ENCODE measurements at places on chromosomes 16 and 17.

GRCh38 chr16:68396481-68396880, 51.8 kb downstream of the SMPD3 start:
- DNase-seq: no peak

- no peak for DNase-seq
Observed at GRCh38 chr17:62648251-62648955, 20.9 kb downstream of the MRC2 start.

DNA sequence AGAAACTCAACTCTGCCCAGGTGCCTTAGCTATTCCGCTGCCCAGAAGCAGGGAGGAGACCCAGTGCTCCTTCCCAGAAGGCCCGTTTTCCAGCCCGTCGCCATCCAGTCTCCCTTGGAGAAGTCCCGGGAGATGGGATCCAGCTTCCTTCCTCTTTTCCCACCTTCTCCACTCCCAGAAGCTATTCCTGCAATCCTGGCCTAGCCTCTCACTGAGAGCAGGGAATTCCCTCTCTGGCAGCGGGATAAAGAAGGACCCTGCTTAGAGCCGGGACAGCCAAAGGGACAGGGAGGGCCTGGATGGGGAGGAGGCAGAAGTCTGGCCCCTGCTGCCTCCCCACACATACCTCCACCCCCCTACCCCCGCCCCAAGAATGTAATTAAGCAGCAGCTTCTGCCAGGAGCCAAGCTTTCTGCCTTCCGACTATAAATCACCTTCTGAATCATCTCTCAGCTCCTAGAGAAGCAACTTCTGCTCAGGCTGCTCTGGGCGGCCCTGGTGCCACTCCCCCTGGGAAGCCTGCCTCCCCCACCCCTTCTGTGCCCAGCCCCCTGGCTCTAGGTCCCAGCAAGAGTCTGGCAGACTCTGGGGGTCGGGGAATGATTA, 6.4 kb downstream of the WNT3 start:
- DNase-seq: no peak

- DNase-seq: no peak
Observed at GRCh38 chr17:81522491-81523401, 5.4 kb upstream of the FSCN2 start.

GRCh38 chr16:72620853-72621252, 427.1 kb downstream of the ZFHX3 start:
- DNase-seq: no peak

- DNase-seq: no peak
Observed at GRCh38 chr16:31411024-31411844, 16.9 kb downstream of the COX6A2 start.

DNA sequence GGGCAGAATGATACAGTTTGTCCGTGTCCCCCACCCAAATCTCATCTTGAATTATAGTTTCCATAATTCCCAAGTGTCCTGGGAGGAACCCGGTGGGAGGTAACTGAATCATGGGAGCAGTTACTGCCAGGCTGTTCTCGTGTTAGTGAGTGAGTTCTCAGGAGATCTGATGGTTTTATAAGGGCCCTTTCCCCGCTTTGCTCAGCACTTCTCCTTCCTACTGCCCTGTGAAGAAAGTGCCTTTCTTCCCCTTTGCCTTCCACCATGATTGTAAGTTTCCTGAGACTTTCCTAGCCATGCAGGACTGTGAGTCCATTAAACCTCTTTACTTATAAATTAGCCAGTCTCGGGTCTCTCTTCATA, 28.9 kb upstream of the SEC14L1 start:
- no peak for DNase-seq

DNA sequence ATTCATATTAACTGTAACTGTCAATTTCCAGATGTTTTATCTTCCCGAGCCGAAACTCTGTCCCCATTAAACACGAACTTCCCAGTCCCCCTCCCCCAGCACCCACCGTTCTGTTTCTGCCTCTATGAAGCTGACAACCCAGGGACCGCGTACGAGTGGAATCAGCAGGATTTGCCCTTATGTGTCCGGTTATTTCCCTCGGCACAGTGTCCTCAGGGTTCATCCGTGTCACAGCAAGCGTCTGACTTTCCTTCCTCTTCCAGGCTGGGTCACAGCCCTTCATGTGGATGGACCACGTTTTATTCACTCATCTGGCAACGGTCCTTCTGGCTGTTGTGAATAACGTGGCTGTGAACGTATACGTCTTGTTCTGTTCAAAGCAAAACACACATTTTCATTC, 31.3 kb downstream of the METRNL start:
- no peak for DNase-seq

DNA sequence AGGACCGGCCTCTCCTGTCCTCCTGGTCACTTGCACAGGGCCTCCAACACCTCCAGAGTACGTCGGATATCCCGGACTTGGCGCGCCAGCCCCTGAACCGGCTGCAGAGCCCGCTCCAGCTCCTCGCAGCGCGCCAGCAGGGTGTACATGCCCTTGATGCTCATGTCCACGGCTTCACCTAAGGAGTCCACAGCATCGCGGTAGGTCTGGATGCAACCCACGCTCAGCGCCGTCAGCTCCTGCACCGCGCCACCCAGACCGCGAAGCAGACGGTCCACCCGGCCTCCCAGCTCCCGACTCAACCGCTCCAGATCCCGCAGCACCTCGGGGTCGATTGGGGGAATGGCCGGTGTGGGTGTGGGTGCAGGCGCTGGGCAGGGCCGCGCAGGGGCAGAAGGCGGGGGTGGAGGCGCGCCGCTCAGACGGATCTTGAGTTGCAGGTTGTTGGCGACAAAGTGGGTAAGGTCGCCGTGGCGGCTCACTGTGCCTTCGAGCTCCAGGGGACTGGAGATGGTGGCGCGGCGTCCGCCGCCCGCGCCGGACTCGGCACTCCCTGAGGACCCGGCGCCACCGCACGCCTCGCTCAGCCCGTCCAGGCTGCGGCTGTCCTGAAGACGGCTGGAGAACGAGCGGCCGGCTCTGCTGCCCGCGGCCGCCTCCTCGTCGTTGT, 804 bp downstream of the BORCS6 start:
- DNase-seq: no peak

GRCh38 chr16:559411-560203, 587 bp upstream of the PRR35 start:
- DNase-seq: no peak

DNA sequence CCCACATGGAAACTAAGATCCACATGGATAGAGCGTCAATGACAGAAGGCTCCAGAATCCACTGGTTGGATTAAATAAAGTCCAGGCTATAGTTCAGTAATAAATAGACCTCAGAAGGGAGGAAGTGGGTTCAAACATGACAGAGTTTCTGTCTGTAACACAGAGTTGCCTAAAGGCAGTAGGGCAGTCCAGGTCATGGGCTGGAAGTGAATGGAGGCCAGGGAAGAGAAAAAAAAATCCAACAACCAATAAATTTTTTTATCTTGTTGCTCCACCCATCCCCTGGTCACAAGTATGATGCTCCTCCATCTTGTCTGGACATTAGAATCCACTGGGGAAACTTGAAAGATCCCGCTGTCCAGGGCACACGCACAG, 92.4 kb downstream of the RGS9 start:
- no peak for DNase-seq

DNA sequence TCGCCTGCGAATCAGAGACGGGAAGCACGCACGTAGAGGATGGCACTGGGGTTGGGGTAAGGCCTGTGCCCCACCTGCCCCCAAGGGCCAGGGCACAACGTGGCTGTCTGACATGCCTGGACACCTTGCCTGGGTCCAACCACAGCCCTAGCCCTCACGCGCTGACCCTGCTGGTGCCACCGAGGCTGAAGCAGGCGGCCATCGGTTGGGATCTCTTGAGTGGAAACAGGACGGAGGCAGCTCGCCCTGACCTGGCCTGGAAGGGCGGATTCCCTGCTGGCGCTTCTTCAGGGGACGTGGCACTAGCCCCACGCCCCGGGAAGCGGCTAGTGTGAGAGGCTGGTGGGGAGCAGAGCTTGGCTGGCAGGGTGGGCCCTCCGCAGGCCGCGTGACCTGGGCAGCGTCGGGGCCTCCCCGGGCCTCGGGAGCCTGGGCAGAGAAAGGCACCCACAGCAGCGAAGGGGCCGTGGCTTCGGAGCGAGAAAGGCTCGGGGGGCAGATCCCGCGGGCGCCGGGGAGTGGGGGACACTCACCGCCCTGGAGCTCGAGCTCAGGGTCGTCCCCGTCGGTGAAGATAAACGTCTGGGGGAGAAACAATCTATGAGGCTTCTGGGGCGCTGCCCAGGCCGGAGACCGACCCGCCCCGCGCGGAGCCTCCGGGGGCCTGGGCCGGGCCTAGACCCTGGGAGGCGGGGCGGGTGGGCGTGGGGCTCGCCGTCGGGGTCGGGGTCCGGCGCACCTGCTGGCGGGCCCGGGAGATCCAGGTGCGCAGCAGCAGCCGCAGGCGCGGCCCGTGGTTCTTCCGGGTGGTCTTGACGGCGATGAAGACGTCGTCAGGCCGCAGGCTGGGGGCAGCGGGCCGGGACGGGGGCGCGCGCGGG, 610 bp downstream of the RFNG start:
- no peak for DNase-seq

- no peak for DNase-seq
Observed at GRCh38 chr16:82609140-82609539, 17.6 kb upstream of the CDH13 start.

DNA sequence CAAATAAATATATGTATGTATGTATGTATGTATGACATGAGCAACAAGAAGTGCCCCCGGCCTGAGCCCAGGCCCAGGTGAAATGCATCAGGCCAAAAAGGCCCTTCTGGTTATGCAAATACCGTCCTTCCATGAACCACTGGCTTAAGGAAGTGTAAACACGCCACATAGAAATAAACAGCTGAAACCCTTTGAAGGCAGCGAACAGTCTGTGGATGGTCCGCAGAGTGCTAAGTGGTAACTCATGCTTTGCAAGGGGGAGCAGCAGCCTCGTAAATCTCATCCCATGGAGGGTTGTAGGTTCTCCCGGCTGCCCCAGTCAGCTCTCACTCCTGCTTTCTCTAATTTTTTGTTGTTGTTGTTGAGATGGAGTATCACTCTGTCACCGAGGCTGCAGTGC, 36.7 kb downstream of the COTL1 start:
- DNase-seq: no peak

GRCh38 chr16:57903656-57904055, 67.3 kb downstream of the CNGB1 start:
- no peak for DNase-seq

DNA sequence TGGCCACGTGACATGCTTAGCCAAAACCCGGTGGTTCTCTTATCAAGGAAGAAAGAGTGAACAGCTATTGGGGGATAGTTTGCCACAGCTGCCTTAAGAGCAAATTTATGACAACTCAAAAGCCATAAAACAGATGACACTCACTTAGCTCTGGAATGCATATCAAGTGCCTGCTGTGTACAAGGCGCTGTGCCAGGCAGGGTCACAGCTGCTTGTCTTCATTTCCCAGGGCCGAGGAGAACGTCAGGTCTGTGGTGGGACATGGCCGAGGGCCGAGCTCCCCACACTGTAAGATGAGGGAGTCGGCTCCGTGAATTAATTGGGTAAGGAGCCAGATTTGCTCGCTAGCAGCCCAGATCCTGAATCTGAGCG, 14.0 kb downstream of the EEF2K start:
- no peak for DNase-seq

DNA sequence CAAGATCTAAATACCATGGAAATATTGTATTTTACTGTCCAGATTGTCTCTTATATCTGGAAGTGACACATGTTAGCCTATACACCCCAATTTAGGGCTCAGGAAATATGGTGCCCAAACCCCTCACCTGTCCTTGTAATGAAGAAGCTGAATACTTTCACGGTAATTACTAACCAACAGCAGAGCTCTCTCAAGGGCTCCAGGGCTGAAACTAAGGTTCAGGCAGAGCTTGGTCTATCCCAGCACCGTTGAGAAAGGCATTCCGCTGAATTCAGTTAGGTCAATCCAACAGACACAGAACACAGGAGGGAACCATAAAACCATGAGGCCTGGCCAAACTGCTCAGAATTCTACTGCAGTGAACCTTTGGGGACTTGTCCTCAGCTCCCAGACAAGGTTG, 14.9 kb downstream of the MYO18A start:
- DNase-seq: no peak

GRCh38 chr17:36717088-36717487, 115.7 kb downstream of the MRM1 start:
- DNase-seq: no peak

DNA sequence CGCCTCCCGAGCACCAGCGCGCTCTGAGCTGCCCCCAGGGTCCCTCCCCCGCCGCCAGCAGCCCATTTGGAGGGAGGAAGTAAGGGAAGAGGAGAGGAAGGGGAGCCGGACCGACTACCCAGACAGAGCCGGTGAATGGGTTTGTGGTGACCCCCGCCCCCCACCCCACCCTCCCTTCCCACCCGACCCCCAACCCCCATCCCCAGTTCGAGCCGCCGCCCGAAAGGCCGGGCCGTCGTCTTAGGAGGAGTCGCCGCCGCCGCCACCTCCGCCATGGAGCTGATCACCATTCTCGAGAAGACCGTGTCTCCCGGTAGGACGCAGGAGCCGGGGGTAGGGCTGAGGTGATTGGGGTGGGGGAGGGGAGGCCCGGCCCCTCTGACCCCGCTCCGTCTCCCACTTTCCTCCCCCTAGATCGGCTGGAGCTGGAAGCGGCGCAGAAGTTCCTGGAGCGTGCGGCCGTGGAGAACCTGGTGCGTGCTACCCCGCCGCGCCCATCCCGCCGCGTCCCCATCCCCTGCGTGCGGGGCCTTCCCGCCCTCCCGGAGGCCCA, 329 bp downstream of the KPNB1 start:
- peak; percentile 74 for DNase-seq

GRCh38 chr17:75390982-75391381, 14.5 kb downstream of the GRB2 start:
- DNase-seq: no peak

- no peak for DNase-seq
Observed at GRCh38 chr16:87108278-87108677, 208.9 kb downstream of the C16orf95 start.

GRCh38 chr17:81996757-81997441, 19.5 kb downstream of the ASPSCR1 start:
- DNase-seq: no peak

GRCh38 chr16:13390093-13390985, 488.9 kb downstream of the SHISA9 start:
- no peak for DNase-seq

GRCh38 chr16:71666928-71667707, 41.1 kb downstream of the MARVELD3 start:
- DNase-seq: no peak

GRCh38 chr16:73015612-73016487, 32.1 kb downstream of the ZFHX3 start:
- DNase-seq: no peak

GRCh38 chr17:2909846-2910234, 113.6 kb downstream of the RAP1GAP2 start:
- DNase-seq: no peak

GRCh38 chr16:88449267-88449561, 3.9 kb upstream of the ZFPM1 start:
- DNase-seq: no peak

GRCh38 chr16:20026361-20027072, 47.2 kb downstream of the GPR139 start:
- DNase-seq: no peak

GRCh38 chr16:10048850-10049249, 133.4 kb downstream of the GRIN2A start:
- DNase-seq: no peak
